ENCODE measurements at places on chromosomes 7 and 10.

GRCh38 chr10:63910806-63911205 is 389.6 kb downstream of the REEP3 start:
- no peak for DNase-seq

GRCh38 chr7:34130558-34131295 is 225.4 kb downstream of the BMPER start:
- DNase-seq: no peak

GRCh38 chr7:120856198-120856597 is 1.7 kb downstream of the TSPAN12 start:
- no peak for DNase-seq

DNA sequence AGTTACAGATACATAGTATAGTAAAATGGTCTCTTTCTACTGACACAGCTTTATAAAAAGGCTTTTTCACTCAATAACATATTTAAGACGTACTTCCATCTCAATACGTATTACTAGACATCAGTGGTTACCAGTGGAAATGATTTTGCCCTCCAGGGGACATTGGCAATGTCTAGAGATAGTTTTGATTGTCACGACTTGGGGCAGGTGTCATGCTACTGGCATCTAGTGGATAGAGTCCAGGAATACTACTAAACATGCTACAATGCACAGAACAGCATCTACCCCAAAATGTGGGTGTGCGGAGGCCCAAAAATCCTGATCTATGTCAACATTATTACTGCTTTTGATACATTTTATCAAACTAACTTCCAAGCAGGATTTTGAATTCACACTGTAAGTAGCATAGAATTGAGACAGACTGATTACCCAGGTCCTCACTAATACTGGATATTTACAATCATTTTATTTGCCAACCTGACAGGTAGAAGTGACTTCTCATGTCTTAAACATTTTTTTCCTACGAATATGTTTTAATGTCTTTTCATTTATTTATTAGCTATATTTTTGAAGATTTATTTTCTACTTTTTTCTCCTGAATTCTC is 53.8 kb downstream of the HGF start:
- no peak for DNase-seq

GRCh38 chr10:9147475-9147874 is 1093.0 kb downstream of the GATA3 start:
- no peak for DNase-seq

- no peak for DNase-seq
These were observed 125.4 kb downstream of the MAPK8 start for GRCh38 chr10:48431871-48432270.

GRCh38 chr10:13457958-13458686 is 70.7 kb downstream of the BEND7 start:
- no peak for DNase-seq

GRCh38 chr10:43374194-43374593 is 2.8 kb downstream of the FXYD4 start:
- DNase-seq: no peak

DNA sequence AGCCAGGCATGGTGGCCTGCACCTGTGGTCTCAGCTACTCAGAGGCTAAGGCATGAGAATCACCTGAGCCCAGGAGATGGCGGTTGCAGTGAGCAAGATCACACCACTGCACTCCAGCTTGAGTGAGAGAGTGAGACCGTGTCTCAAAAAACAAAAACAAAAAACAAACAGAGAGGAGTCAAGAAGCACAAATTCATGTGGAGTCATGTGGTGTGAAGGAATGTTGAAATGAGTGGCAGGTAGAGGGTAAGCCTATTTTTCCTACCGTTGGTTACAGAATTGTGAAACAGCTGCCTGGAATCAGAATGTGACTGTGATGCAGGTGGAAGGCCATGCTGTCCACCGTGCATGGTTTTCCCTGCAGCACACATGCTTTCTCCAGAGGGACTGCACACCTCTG is 23.7 kb upstream of the NUB1 start:
- DNase-seq: no peak

DNA sequence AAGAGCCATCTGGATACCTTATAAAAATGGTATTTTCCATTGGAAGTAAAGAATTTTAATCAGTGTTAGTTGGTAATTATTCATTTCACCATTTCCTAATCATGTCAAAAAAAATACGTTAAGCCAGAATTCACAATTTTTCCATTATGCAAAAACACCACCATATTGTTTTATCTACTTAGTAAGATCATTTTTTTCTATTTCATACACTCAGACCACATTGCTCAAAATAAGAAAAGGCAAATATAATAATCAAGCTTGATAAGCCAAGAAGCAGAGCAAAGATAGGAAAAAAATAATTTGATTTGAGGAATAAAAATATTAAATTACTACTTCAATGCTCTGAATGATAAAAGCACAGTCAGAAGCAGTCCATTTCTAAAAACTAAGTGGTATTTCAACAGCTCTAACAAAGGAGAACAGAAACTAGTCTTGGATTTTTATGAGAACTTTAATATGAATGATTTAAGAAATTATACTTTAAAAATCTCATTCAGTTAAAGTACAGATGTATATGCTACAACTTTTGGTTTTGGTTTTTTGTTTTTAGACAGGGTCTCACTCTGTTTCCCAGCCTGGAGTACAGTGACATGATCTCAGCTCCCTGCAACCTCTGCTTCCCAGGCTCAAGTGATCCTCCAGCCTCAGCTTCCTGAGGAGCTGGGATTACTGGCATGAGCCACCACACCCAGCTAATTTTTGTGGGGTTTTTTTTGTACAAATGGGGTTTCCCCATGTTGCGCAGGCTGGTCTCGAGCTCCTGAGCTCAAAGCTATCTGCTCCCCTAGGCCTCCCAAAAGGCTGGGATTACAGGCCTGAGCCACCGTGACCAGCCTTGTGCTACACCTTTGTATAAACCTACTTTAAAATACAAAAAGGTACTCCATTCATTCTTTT is 46.6 kb downstream of the LRRN3 start:
- no peak for DNase-seq

- no peak for DNase-seq
These were observed 272.3 kb downstream of the SEMA3D start for GRCh38 chr7:84914598-84914997.

- no peak for DNase-seq
These were observed 234.3 kb upstream of the PLXNA4 start for GRCh38 chr7:132810561-132810960.

- no peak for DNase-seq
These were observed 214.7 kb downstream of the CELF2 start for GRCh38 chr10:11232222-11232961.

DNA sequence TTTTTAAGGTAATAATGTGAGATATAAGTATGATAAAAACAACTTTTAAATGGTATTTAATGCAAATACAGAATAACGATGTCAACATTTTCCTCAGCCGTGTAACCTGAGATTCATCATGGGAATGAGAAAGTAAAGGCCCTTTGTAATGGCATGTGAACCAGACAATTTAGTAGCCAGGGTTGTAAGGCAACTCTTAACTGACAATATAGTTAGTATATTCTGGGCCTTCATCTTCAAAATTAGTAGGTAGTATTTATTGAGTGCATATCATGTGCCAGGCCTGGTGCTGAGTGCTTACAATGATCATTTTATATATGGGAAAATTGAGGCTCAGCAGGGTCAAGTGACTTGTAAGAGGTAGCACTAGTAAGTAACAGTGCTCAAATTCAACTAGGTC is 10.6 kb downstream of the LSM8 start:
- DNase-seq: no peak

- no peak for DNase-seq
These were observed 32.8 kb downstream of the TMEM60 start for GRCh38 chr7:77765481-77765880.

- no peak for DNase-seq
These were observed 21.6 kb downstream of the GPR26 start for GRCh38 chr10:123687758-123688157.

- no peak for DNase-seq
These were observed 476.5 kb downstream of the GPAM start for GRCh38 chr10:111707076-111707475.

DNA sequence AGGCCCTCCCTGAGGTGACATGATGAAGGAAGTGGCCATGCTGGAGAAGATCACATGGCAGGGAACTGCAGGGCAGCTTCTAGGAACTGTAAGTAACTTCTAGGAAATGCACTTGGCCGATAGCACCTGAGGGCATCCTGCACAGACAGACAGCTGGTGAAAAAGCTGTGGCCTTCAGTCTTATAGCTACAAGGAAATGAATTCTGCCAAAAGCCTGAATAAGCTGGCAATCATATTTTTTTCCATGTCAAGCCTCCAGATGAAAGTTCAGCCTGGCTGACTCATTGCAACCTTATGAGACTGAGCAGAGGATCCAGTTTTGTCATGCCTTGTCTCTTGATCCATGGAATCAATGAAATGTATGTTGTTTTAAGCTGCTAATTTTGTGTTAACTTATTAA is 91.1 kb upstream of the CACNA2D1 start:
- DNase-seq: no peak

DNA sequence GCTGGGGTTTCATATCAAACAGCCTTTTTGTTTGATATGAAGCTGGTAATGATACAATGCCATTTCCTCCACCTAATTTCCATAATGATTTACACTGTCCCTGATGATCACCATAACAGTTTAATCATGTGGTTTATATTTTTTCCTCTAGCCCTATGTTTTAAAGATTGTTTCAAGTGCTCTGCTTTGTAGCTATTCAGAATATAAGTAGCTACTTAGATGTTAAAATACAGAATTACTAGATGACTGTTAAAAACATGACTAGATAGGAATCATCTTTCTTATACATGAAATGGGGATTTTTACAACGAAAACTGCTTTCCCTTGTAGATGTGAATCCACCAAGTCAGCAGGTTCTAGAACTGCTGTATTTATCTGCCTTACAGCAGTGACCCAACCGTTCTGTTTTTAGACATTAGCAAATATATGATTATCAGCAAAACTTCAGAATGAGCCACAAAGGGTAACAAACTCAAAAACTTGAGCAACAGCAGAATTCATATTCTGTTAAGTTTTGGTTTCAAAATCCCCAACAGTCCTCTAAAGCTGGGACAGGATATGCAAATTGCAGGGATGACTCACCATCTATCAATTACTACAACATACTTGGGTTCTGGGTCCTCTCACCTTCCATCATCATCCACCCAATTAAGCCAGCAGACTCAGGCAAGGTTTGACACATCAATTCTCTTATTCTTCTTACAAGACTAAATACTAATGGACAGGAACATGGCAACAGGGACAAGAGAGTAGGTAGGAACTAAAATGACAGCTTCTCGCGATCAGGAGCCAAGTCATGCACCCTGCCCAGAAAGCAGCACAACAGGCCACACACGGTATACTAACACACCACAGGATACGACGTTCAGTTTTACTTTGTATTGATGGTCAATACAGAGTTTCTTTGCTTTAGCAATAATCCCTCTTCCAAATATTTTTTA is 83.9 kb downstream of the PIP4K2A start:
- no peak for DNase-seq

- no peak for DNase-seq
These were observed 58.2 kb downstream of the ENTPD1 start for GRCh38 chr10:95814011-95814727.

GRCh38 chr7:46352004-46352954 is 431.2 kb upstream of the IGFBP3 start:
- no peak for DNase-seq

DNA sequence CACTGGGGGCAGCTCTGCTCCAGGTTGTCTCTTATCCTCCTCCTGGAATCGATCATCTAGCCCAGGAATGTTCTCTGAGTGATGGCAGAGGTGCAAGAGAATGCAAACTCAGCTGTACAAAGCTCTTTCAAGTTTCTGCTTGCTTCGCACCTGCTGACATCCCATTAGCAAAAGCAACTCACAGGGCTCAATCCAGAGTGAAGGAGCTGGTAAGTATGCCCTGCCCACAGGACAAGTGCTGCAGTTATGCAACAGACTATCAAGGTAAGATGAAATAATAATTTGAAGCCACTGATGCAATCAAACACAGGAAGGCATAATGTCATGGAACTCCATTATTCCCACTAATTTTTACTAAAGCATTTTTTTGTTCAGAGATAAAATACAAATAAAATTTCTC is 122.2 kb downstream of the GRM3 start:
- no peak for DNase-seq

GRCh38 chr10:99859585-99859984 is 77.1 kb downstream of the ABCC2 start:
- DNase-seq: no peak

DNA sequence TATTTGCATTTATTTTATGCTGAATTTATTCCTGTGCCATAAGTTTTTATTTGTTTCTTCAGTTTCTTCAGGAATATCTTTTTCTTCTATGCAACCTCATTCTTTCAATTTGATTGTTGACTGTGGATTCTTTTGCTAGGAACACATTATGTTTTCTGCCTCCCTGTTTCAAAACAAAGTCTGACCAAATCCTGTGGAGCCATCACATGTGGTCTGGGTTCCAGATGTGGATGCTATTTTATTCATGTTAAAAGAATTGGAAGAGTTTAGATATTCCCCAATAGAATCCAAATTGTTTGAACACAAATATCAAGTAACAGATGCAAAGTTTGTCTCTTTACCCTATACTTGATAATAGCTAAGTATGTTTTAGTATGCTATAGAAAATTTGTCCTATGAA is 56.8 kb upstream of the LRRC17 start:
- no peak for DNase-seq

GRCh38 chr7:131076711-131077181 is 250.9 kb upstream of the MKLN1 start:
- no peak for DNase-seq

DNA sequence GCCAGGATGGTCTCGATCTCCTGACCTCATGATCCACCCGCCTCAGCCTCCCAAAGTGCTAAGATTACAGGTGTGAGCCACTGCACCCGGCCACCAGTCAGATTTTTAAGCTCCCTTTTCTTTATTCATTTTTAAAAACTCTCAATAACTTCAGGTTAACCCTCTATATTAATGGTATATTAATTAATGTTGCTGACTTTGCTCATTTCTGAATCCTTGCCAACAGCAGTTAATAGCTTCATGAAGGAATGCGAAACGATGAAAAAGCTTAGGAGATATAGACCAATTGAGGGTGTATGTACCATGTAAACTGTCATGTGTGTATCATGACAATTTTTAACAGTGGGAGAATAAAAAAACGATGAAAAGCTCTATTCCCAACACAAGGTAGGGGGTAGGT is 27.5 kb downstream of the PNPLA8 start:
- DNase-seq: no peak

DNA sequence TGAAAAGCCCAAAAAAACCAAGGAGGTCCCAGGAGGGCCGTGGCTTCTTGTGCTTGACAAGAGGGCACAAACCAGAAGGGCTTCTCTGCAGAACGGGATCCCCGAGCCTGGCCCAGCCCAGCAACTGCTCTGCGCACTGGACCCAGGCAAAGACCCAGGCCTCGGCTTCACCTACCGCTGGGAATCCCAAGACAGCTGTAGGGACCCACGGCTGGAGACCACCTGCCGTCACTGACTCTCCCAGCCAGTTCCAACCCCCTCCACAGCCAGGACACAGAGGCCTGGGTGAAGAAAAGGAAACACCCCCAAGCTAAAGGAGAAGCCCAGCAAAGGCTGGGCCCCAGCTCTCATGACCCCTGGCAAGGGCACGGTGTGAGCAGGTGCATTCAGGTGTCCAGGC is 24.3 kb downstream of the PDGFA start:
- no peak for DNase-seq
